Stimulated activated CD4-positive, alpha-beta T cell treated with anti-CD3 and anti-CD28 coated beads, TNF-alpha, amount 100 ng/mL, for 24 hours (primary cell): ENCODE measurements at places on chromosomes 3 and 15.

GRCh38 chr3:17207019-17207418 lies 322.3 kb downstream of the PLCL2 start:
- DNase-seq = no peak

DNA sequence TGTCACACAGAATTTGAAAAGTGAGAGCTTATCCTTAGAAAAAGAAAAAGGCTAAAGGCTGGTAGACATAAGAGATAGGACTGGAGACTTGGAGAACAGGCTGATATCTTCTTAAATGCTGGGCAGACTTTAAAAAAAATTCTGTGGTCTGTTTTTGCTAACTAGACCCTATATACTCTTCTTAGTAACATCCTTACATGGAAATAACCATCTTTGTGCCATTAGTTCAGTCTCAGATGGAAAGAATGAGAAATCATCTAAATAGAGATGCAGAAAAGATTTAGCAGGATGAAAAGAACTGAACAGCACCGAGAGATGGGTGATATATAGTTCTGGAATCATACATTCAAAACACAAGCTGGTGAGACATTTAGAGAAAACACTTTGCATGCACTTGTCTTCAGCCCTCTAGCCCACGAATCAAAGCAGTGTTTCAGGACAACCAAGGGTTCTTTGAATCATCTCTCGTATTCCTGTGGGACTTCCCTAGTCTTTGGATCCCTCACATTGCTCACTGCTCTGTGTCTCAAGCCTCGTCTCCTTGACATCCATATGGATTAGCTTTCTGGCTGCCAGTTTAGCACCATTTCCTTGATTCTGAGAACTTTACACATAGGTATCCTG lies 93.0 kb upstream of the LYSMD4 start:
- no peak for DNase-seq

DNA sequence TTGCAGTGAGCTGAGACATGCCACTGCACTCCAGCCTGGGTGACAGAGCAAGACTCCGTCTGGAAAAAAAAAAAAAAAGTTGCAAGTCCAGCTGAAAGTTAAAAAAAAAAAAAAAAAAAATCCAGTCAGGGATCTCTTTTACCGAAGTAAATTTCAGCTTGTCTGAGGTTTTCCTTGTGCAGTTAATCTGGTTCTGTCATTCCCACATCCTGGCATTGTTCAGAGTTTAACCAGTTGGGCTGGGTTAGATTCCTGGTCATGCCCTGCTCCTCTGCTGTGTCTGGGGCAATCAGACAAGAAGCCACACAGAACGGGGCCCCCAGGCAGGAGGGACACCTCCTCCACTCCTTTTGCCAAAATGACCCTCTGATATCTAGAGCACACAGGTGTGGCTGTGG lies 84.1 kb upstream of the KLHL25 start:
- DNase-seq = no peak

DNA sequence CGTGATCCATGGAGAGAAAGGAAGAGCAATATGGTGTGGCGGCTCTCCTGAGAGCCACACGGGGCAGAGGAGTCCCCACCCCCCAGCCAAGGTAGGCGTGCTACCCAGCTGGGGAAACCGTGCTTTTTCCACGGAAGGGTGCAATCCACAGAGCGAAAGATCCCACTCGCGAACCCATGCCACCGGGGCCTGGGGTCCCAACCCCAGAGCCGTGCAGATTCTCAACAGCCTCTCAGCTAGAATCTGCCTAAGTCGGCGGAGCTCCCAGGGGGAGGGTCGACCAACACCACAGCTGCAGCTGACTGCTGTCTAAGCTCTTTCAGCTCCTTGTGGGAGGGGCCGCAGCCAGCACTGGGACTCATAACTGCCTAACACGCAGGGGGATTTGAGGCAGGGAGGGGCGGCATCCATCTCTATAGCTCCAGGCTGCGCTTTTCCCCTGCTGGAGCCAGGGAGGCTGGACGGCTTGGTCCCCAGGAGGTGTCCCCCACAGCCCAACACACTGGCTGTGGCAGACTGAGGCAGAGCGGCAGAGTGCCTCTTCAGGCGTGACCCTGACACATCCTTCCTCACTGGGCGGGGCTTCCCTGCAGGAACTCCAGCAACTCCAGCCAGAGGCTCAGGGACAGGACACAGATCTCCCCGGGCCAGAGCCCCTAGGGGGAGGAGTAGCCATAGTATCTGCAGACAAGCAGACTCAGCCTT lies 107.6 kb upstream of the ZBTB20 start:
- DNase-seq = no peak

- no peak for DNase-seq
Measured at GRCh38 chr3:75687323-75687722, 23.2 kb downstream of the FRG2C start.

DNA sequence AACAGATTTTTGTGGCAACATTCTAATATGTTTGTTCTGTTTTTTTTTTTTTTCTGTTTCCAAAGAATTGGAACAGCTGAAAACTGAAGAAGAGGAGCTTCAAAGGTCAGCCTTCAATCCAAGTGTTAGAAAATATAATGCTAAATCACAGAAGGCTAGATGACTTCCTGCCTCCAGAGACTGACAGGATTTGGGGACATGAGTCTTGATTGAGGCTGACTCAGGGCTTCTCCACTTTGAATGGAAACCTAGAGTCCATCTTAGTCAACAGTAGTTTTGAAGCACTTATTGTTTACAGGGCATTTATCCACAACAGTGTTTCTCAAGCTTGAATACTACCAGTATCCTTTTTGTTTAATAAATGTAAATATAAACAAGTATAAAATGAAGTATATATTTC lies 44.5 kb upstream of the RAD51 start:
- DNase-seq = no peak
